Hippocampal formation (tissue), 2 donors: ENCODE measurements at places on chromosomes 3 and 15.
A peak's percentile ranks its signal among the peaks of the same experiment; 100 is the strongest.

- DNase-seq = no peak
Measured at GRCh38 chr3:113531826-113532697, at the start of gene SIDT1. TSS of gene SIDT1 (plus strand) at chr3:113532555. CDS start at chr3:113533022, 467 bp downstream.

- DNase-seq = no peak
Measured at GRCh38 chr3:151230646-151231045, 27.6 kb upstream of the GPR171 start.

GRCh38 chr15:80609512-80609946, 85.6 kb upstream of the ABHD17C start:
- no peak for DNase-seq

DNA sequence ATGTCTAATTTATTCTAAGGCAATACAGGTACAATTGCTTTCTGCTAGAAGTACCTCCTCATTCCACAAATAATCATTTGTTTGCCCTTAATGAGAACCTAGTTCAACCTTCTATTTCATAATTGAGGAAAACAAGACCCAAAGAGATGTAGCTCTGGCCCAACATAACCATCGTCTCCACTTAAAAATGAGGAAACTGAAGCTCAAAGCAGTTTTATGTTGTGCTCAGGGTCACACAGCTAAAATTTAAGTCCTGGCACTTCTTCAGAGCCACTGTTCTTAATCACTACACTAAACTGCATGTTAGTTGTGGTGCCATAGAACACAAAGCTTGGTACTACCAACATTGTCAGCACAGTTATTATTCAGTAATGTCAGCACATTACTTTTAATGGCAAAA, 108.0 kb downstream of the SERPINI1 start:
- DNase-seq = no peak

GRCh38 chr3:195931582-195932273, 23.4 kb upstream of the TNK2 start:
- DNase-seq = no peak

- no peak for DNase-seq
Measured at GRCh38 chr15:90773485-90773884, 56.3 kb downstream of the BLM start.

- no peak for DNase-seq
Measured at GRCh38 chr3:109363634-109364033, 26.3 kb upstream of the DPPA4 start.

GRCh38 chr15:60679256-60679655, 200.3 kb upstream of the ICE2 start:
- no peak for DNase-seq

DNA sequence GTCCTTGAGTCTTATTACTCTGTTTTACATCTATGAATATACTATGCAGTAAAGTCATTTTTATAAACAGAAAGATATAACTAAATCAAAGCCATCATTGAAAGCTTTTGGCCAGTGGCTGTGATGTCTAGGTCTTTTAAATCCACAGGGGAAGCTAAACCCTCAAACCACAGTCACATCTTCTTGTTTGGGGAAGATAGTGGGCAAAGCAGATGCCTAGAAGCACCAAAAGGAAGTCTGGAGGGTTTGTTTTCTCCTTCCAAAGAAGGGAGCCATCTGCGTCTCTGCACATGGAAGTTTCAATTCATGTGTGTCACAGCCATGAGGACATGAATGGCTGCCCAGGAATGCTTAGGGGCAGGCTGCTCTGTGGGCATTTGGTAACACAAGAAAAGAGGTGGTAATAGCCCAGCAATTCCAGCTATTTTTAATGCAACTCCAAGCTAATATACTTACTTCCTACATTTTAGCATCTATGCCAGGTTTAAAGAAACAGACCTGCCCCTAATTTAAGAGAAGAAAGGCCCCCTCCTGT, 322.2 kb downstream of the SLC9A9 start:
- DNase-seq = no peak

DNA sequence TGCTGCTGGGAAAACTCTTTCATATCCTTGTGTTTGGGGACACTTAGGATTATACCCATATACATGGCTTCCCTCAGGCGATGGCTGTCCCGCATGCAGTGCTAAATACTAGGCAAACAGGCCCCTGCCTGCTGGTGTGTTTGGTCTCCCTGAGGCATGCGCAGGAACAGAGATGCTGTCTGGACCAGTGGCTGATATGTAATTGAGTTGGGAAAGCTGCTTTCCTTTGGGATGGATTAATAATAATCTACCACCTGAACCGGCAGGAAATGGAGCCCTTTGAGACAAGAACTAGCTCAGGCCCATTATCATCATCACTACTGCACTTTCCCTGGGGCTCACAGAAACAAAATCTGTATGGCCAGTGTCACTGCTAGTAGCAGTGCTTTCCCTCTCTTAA, 18.0 kb downstream of the ZDHHC3 start:
- no peak for DNase-seq

- no peak for DNase-seq
Measured at GRCh38 chr3:48963591-48963990, 26.4 kb upstream of the P4HTM start.

- DNase-seq = no peak
Measured at GRCh38 chr3:12924437-12924836, 83.1 kb upstream of the RPL32 start.

GRCh38 chr15:39130556-39131379, 450.1 kb upstream of the THBS1 start:
- no peak for DNase-seq

- no peak for DNase-seq
Measured at GRCh38 chr3:65623362-65623761, 415.4 kb downstream of the MAGI1 start.

DNA sequence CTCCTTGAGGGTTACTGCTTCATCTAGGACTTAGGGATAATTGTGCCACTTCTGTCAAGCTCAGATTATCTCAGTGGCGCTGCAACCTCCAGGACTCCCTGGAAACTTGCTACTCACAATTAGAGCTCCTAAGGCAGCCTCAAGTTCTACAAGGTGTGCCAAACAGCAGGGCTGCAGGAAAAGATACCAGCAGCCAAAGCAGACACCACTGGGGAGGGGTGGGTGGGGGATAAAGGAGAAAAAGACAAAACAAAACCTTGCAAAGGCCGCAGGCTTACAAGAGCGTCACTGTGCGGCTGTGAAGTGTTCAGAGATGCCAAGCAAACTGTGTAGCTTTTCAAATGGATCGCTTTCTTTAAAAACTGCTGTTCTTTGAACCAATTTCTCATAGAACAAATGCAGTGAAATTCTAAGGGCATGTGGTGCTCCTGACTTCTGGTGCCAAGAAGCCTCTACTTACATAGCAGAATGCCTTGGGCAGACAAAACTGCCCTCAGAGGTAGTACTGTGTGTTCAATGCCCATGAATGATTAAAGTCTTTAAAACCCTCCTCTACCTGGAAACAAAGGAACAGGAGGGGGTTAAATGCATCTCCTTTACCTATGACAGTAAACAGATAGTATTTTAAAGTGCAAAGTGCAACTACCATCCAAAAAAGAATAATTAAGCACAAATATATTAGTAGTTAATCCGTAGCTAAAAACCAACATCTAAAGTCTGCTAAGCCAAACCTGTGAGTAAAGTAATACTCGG, 353.4 kb downstream of the FOXP1 start:
- no peak for DNase-seq

DNA sequence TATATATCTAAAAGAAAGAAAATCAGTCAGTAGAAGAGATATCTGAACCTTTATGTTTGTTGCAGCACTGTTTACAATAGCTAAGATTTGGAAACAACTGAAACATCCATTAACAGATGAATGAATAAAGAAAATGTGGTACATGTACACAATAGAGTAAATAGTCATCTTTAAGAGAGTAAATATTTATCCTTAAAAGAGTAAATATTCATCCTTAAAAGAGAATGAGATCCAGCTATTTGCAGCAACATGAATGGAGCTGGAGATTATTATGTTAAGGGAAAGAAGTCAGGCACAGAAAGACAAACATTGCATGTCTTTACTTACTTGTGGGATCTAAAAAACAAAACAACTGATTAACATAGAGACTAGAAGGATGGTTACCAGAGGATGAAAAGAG, 197.0 kb upstream of the CBLB start:
- no peak for DNase-seq

- no peak for DNase-seq
Measured at GRCh38 chr3:87052499-87053260, 61.7 kb upstream of the VGLL3 start.

- peak; percentile 54 for DNase-seq
Measured at GRCh38 chr15:23690450-23690852, 3.3 kb upstream of the NDN start.

GRCh38 chr3:171379281-171379680, 80.9 kb downstream of the TNIK start:
- DNase-seq = no peak

DNA sequence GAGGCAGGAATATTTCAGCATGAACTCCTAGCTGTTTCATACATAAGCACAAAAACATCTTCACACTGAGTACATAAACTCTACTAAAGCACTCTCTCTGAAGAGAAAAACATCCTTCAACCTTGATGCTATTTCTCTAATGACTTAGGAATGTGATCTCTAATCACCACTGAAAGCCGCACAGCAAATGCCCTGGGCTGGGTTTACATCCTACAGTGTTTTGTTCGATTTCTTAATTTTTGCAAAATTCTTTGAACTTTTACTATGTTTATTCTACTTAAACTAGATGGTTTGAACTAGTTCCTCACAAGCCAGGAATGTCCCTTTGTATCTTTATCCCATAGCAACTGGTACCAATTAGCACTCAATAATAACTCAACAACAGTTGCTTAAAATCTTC, 130.9 kb upstream of the ABI3BP start:
- no peak for DNase-seq

- no peak for DNase-seq
Measured at GRCh38 chr3:188861842-188862744, 309.7 kb upstream of the TPRG1 start.

DNA sequence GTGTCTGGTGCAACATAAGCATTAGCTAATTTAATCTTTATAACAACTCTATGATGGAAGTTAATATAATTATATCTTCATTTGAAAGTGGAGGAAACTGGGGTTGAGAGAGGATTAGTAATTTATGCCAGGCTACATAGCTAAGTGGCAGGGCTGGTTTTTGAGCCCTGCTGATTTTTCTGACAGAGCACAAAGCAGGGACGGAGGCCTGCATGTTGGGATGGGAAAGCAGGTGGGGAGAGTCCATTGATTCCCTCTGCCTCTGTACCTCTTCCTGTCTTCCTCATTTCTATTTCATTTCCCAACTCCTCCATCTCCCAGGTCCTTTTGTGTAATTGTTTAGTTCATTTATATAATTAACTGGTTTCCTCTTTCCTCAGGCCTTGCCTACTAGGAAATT, 251.6 kb upstream of the ZPLD1 start:
- DNase-seq = no peak

DNA sequence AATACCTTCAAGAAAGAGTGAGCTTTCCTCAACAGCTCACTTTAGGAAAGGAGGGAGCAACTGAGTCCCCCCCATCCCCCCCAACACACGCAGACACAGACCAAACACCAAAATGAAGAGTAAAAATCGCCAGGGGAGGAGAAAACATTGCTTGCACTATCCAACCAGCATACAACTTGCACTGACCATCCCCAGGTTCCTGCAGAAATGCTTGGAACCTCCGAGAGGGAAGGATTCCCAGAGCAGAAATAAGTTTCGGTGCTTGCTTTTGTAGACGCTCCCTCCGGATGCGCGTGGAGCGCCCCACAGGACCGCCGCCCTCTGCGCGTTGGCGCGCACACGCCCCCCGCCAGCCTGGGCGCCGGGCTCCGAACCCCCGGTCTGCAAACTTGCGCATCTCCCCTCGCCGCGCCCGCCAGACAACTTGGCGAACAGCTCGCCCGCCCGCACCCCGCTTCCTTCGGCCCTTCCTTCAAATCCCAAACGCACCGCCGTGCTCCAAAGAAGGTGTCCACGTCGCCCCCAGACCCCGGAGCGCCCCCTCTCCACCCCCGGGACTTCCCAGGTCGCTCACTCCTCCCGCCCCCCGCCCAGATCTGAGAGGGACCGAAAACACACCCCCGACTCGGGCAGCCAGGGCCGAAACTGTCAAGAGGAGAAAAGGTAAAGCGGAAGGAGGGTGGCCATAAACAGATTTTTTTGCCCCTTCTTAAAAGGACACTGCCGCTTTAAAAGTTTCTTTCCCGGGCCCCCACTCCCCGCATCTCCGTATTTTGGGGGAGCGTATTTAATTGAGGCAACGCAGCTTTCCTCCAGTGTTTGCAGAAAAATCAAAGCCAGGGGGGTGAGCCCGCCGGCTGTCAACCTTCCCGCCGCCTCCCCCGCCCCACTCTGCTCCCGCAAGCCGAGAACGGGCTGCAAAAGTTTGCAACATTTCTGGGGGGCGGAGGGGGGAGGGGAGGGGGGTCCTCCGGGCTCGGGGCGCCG, 859 bp downstream of the RORA start:
- no peak for DNase-seq

DNA sequence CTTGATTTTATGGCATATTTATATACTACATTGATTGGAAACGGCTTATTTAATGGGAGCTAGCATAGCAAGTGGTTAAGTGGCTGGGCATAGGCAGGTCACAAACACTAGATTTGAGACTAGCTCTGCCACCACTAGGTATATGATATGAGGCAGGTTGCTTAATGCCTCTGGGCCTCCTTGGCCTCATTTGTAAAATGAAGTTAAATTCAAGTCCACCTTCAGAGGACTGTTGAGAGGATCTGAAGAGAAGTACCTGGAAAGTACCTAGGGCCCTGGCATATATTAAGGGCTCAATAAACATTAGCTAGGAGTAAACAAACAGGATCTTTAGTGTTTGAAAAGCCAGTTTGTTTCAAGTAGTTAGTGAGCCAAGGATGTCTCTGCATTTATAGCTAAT, 166.4 kb upstream of the FEZF2 start:
- DNase-seq = no peak

- no peak for DNase-seq
Measured at GRCh38 chr15:31389576-31389975, 62.9 kb downstream of the KLF13 start.

GRCh38 chr15:45802140-45802539, 167.3 kb downstream of the SQOR start:
- no peak for DNase-seq

DNA sequence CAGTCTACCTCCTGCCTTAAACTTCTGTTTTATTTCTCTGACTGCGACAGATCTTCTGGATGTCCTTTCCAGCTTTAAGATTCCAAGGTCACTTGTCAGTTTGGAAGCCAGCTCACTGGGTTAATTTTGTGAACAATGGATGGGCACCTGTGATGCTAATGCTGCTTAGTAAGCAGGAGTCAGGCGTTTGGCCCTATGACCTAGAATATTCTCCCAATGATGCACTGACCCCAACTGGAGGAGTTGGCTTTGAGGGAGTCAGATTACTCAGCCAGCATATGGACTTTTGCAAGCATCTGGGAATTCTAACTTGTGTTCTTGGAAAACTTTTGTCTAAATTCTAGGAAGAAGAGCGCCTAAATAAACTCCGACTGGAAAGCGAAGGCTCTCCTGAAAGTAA, 28.1 kb downstream of the HACD3 start:
- no peak for DNase-seq
